ENCODE measurements at places on chromosomes 6 and 20.

GRCh38 chr6:35034411-35035191, 106.5 kb downstream of the TCP11 start:
- DNase-seq = no peak

- no peak for DNase-seq
These were observed 23.2 kb upstream of the LOC128125822 start for GRCh38 chr6:63549076-63549475.

GRCh38 chr6:138187156-138187555, 25.4 kb downstream of the ARFGEF3 start:
- no peak for DNase-seq

- no peak for DNase-seq
These were observed 118.1 kb downstream of the CEBPB start for GRCh38 chr20:50308513-50309279.

- DNase-seq = no peak
These were observed 708.4 kb upstream of the CITED2 start for GRCh38 chr6:140082867-140083297.

DNA sequence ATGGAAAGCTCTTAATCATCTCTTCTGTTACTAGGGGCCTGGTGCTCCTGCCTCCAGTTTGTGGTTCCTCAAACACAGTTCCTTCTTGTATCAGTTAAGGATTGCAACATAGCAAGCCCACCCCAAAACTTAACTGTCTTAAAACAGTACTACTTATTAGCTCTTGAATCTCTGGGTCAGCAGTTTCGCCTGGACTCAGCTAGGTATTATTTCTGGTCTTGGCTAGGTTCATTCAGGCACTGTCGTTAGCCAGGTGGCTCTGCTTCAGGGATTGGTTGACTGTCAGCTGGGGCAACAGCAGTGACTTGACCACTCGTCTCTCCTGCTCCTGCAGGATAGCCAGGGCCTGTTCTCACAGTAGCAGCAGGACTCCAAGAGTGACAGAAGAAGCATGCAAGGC, 30.0 kb upstream of the RALY start:
- DNase-seq = no peak

- DNase-seq = no peak
These were observed 64.2 kb upstream of the AKIRIN2 start for GRCh38 chr6:87766211-87766610.

- DNase-seq = no peak
These were observed 122.8 kb upstream of the BEND3 start for GRCh38 chr6:107237992-107238660.

GRCh38 chr6:158050955-158051354, 69.3 kb downstream of the SYNJ2 start:
- no peak for DNase-seq

DNA sequence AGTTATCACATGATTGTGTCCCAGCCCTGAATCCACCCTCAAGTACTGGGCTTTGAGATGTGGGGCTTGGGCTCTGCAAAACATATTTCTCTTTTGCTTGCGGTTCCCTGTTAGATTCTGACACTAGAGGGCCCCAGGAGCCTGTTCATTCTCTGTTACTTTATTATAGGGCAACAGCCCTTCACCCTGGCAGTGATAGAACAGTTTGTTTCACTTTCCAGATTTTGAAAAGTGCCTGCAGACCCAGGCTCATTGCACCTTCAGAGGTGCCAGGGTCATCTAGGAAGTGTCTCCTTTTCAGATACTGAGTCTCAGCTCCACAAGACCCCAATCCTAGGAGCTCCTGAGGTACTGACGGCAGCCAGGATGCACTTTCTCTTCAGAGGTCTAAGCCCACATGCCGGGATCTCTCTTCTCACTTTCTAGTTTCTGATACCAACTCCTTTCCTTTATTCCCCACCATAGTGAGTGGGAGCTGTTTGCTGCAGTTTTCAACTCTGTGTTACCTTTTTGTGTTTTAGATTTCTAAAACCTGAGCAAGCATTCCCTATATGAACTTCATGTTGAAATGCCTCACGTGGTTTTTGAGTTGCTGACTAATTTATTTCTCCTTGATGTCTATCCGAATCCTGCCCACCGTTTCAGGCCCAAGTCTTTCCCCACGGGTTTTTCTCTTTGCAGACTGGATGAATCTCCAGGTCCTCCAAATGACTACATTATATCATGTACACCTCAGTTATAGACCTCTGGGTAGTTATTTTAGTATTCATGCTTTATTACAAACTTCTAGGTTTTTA, 10.9 kb downstream of the ABT1 start:
- peak; percentile 51 for DNase-seq

- peak; percentile 22 for DNase-seq
These were observed 5.4 kb upstream of the TUBB2A start for GRCh38 chr6:3162565-3163247.

GRCh38 chr6:42916288-42916687, 435 bp downstream of the PTCRA start:
- no peak for DNase-seq

DNA sequence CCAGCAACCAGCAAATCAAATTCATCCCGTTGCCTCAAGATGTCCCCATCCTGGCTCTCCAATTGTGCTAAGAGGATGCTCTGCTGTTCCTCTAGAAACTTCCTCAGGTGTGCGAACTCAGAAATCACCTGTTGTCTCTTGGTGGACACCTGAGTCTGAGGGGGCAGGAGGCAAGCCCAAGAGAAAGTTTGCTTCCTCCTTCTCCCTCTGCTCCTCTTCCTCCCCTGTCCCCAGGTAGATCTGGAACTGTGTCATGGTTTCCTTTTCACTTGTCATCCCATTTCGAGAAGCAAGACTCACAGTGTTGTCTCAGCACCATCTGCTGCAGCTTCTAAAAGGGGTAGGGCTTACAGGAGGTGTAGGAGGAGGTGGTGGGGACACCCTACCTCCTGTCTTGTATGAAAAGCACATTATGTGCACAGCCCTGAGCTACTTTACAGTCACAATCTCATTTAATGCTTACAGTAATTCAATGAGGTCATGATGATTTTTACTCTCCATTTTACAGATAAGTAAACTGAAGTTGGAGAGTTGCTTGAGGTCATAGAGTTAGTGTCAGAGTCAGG, 2.5 kb downstream of the TRIM10 start:
- no peak for DNase-seq

DNA sequence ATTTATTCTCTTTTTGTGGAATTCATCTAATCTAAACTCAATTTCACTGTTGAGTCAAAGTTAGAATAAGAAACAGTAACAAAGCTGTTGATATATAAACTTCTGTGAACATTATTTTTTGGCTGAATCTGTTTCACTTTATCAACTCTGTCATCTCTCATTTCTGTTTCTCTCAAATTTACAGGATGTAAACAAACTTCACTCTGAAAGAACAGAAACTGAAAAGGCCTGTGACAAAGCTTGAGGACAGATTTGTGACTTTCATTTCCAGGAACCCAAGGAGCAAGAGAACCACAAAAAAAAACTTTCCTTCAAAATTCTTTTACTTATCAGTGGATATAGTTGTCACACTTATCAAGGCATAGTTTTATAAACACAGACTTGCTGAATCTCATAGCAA, 447.9 kb upstream of the OPRM1 start:
- DNase-seq = no peak

GRCh38 chr6:153130515-153131036, 506 bp downstream of the RGS17 start:
- no peak for DNase-seq

- no peak for DNase-seq
These were observed 98.4 kb upstream of the RAB32 start for GRCh38 chr6:146445233-146445632.

DNA sequence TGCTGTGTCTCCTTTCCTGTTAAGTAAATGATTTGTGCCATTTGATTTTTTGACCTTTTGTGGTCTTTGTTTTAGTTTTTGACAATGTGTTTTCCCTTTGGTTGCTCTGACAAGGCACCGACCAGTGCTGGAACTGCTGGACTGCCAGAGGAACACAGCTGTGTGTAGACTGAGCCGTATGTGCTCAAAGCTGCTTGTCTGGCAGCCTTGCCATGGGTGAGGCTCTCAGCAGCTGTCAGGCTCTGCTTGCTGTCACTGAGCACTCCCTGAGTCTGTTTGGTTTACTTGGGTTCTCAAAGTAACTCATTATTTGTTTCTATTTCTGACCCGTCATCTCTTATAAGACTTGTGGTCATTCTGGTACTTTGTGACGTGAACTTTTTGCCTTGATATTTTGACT, 15.1 kb upstream of the SNRPB start:
- no peak for DNase-seq

GRCh38 chr6:26086211-26086610, 1.0 kb upstream of the HFE start:
- DNase-seq = peak; percentile 18

DNA sequence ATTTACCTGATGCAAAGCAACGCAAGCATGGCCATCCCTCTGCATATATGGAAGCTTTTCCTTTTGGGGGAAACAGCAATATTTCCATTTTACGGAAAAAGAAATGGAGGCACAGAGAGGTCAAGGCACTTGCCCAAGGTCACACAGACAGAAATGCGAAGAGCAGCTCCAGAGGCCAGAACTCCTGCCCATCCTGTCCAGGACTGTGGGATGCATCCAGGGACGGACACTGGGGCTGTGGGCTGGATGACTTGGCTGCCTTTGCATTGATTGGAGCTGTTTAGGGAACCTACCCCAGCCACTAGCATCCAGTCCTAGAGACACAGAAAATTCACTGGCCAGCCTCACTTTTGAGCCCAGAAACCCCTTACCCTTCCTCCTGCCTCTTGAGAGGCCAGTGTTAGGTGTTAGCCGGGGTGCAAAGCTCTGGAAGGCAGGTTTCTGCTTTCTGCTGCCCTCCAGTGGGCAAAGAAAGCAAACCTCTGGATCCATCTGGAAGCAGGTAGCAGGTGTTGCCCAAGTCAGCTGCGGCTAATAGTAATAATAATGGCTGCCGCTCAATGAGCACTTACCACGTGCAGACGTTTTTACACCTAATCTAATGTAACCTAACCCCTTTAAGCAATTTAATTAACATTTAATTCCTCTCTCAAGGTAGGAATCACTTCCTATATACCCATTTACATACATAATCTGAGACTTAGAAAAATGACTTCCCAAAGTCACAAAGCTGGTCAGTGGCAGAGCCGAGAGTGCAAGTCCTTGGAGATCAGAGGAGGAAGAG, 31.7 kb upstream of the CCN5 start:
- peak; percentile 28 for DNase-seq

DNA sequence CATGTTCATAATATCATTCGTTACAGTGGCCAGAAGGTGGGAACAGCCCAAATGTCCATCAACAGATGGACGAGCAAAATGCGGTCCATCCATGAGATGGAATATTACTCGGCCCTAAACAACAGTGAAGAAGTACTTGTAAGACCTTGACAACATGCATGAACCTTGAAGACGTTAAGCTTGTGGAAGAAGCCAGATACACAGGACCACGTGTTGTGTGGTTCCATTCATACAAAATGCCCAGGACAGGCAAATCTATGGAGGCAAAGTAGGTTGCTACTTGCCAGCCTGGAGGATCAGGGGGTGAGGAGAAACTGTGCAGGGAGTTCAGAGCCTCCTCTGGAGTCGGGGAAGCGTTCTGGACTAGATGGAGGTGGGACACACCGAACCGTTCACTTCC, 207.1 kb downstream of the ERMARD start:
- DNase-seq = peak; percentile 4

DNA sequence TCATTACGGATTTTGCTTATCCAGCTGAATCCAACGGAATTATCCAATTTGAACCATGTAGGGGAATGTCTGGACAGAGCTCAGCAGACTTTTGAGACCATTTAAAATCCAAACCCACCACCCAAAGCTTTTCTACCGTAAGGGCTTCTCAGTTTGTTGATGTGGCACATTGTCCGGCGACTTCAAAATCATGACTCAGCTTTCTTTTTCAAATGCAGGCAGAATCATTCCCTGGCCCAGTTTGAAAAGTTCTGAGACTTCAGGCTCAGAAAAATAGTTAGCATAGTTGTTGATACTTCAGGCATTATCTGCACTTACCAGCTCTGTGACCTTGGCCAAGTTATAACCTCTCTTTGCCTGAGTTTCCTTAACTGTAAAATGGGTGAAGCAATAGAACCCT, 182.2 kb downstream of the PTPRT start:
- no peak for DNase-seq

GRCh38 chr6:45658400-45658799, 280.7 kb upstream of the SUPT3H start:
- no peak for DNase-seq

DNA sequence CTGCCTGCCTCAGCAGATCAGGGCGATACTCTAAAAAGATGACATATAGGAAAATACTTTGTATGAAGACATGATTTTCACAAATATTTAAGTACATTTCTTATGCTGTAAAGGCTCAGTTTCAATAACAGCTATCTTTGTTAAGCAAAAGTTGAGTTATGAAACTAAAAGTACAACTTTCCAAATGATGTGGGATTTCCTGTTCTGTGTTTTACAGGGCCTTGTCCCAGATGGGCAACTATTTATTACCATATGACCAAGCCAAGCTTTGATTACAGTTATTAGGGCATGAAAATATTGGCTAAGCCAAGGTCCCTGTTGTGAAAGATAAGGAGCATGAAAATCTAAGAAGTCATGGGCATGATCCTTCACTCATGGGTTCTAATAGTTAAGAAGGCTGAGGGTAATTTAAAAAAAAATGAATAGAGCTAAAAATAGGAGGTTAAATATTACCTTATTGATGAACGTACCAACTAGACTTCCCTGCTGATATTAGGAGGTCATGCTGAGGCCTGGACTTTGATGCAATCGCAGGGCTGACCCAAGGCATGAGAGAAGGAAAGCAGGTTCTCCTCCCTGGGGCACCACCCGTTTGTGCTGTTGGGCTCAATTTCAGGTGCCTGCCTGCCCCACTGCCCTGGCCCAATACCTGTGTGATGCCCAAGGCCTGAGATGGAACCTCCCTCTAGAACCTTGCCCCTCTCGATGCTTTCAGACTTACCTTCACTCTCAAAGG, 294.4 kb upstream of the PRDM1 start:
- DNase-seq = no peak

DNA sequence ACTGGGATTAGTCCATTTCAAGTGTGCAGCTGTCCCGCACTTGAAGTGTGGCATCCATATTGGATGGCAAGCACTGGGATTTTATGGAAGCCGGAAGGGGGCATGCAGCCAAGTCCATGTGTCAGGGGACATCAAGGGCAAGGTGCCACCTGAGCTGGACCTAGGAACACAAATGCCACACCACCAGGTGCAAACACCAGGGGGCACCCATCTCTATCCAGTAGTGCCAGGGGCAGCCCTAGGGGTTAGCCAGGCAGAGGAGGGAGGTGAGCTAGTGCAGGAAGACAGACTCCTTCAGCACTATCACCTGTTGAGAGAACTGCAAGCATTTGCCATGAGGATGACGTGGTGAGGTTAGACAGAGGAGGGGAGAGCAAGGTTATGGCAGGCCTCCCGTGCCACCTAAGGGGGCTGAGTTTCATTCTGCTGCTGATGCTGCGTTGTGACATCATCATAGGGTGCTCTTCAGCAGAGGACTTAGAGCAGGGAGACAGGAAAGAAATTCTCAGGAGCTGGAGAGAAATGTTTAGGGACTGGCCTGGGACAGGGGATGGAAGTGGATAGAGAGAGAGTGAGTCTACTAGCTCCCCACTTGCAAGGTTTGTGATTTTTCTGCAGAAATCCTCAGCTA, 192.6 kb upstream of the SLC24A3 start:
- DNase-seq = no peak

All from activated T-helper 2 cell treated with anti-CD3 and anti-CD28 coated beads, Interferon-gamma antibody, Interleukin-2, Interleukin-4, amounts not matched to agents 10 μg/mL and 5 μg/mL and 100 μg/mL, durations not matched to agents 14 hours and 24 hours and 36 hours (primary cell).